ENCODE measurements at places on chromosomes 7 and 10.

DNA sequence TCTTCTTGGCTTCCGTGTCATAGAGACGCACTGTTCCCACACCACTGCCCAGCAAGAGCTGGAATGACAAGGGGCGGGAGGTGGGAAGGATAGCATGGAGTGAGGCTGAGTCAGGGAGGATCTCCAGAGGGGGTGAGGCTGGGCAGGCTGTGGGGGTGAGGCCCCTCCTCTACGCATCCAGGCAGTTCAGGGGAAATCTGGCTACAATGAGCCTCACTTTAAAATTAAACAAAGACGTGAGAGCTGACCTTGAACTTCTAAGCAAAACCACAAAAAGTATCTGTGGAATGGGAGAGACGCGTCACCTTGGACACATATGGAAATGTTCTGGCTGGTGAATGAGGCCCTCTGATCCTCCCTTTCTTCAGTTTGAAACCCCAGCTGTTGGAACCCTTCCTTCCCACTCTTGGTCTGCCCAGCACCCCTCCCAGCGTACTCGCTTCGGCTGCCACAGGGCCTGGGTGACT lies 17.7 kb downstream of the WDR91 start:
- no peak for DNase-seq

GRCh38 chr10:95536894-95537541 lies 24.2 kb downstream of the SORBS1 start:
- no peak for DNase-seq

- no peak for DNase-seq
These were observed 481.7 kb downstream of the PHTF2 start for GRCh38 chr7:78280276-78280675.

DNA sequence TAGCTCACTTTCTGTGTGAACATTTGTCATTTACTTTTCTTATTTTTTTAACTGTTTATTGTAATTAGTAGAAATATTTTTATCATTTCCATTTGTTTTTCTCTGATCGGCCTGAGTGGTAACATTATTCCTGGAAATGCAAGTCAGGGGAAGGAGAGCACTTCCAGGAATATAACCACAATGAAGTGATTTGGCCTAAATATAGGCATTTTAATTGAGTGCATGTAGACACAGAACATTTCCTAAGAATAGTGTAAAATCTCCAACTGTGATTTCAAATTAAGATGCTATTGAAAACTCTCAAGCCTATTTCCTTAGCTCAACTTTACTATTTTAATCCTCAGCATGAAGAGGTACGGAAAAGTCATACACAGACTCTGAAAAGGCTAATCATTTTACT lies 86.5 kb upstream of the SKAP2 start:
- no peak for DNase-seq

- no peak for DNase-seq
These were observed 478.6 kb downstream of the LRMDA start for GRCh38 chr10:75910032-75910431.

GRCh38 chr10:119333146-119333792 lies 125.9 kb downstream of the GRK5 start:
- DNase-seq: no peak

DNA sequence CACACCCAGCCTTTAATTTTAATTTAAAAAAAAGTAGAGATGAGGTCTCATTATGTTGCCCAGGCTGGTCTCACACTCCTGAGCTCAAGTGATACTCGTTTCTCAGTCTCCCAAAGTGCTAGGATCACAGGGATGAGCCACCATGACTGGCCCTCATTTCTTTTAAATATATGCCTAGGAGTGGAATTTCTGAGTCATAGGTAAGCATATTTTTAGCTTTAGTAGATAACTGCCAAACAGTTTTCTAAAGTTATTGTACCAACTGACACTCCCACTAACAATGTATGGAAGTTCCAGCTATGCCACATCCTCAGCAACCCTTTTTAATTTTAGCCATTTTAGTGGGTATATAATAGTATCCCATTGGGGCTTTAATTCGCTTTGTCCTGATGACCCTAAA lies 13.8 kb upstream of the PPIF start:
- no peak for DNase-seq

GRCh38 chr7:125462615-125463014 lies 533.0 kb upstream of the POT1 start:
- no peak for DNase-seq

DNA sequence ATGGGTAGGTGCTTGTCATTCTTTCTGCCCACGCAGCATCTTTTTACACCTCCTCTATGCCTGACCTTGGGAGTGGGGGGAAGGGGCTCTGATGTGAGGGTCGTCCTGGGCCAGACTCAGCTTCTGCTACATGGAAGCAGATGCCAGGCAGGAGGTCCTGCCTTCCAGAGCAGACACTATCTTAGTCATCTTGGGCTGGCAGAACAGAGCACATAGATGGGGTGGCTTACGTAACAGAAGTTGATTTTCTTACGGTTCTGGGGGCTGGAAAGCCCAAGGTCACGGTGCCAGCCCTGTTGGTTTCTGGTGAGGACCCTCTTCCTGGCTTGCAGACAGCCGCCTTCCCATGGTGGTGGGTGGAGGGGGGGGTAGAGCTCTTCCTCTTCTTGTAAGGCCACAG lies 159.0 kb downstream of the PRKAG2 start:
- no peak for DNase-seq

DNA sequence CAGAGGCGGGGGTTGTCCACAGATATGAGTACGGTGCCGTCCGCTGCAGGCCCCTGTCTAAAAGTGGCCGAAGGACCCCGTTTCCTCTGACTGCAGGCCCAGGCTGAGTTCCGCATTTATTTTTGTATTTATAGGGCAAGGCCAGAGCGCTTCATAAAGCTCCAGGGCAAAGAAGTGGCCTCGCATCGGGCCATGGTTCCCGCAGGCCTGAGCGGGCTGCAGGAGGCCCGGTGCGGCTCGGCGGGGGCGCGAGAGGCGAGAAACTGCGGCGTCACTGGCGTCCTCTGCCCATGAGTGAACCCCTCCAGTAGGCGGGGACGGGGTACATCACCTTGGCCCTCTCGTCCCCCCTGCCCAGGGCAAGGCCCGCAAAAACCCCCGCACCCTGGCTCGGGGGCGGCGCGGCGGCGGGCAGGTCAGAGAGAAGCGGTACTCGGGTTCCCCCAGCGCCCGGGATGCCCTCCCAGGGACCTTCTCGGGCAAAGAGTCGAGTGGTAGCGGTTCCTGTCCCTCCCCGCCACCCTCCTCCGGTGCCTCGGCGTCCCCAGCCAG lies 355.7 kb downstream of the DNAJB6 start:
- no peak for DNase-seq

DNA sequence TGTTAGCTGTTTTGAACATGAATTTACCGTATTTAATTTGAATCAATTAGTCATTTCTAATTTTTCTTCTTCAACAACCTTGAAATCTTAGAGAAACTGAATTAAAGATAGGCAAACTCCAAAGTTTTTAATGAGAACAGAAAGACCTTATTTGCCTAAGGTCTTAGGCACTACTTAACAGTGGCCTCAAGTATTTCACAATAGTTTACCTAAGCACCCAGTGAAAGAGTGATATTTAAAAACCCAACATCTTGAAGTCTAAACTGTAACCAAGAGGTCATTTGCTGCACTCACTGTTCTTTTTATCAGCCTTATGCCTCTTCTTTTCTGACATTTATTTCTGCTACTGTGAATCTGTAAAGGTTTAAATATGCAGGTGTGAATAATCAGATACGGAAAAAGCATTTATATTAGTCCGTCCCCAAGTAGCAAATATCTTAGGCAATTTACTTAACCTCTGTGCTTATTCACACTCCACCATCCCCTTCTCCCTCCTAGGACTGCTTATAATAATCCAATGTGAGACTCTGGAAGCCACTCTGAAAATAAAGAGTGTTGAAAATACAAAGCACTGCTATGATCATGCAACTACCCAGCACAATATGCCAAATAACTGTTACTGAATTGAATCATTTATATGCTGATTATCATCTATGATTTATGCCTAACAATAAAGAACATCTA lies 105.7 kb downstream of the ELAPOR2 start:
- no peak for DNase-seq

DNA sequence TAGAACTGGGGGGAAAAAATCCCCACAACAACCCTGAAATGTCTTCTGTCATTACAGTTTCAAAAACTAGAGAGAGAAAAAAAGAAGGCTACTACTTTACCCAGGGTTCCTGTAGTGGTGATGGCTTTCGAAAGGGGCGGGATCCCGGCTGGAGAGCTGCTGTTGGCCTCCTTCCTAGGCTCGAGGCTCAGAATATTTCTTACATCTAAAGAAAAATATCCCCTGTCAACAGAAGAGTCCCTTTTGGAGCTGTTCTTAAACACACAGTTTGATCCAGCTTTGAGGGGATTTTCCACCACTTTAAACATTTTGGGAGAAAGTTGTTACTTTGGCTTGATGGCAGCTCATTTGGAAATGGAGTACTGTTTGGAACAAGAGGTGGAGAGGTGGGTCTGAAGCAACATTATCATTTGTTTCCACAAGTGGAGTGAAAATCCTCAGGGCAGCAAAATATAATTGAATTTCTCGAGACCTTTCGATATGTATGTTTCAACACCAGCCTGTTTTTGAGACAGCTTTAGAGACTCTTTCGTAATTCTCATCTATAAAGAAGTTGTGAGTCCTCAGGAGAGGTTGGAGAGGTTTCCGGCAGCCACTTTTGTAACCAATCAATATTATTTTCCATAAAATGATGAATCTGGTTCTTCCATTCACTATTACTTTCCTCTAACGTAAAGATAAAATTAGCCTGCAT lies 5.1 kb downstream of the HOXA13 start:
- DNase-seq: no peak

DNA sequence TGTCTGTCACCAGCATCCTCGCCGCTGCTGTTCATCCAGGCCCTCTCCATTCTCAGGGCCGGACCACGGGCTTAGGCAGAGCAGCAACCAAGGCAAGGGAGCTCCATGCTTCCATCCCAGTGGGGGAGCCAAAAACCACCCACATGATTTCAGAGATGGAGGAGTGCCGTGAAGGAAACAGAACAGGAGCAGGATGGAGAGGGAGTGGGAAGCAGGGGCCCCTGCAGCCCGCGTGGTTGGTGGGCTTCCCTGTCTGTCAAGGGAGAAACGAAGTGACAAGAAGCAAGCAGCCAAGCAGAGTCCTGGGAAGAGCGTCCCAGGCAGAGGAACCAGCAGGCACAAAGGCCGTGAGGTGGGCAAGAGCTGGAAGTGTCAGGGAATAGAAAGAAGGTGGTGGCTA lies 95.7 kb downstream of the SLIT1 start:
- no peak for DNase-seq

DNA sequence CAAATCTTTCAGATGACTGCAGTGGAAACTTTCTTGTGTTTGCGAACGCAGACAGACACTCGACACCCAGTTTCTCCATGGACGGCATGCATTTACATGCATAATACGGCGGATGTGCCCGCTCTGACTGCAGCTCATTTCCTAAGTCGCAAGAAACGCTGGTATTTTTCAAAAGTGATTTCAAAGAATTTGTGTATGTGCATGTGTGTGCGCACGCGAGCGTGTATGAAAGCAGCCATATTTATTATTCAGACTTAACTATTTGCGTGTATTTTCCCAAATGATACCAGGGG lies 436.5 kb upstream of the MGMT start:
- DNase-seq: no peak

- DNase-seq: no peak
These were observed 558 bp downstream of the VOPP1 start for GRCh38 chr7:55571511-55572377.

- no peak for DNase-seq
These were observed 54.5 kb downstream of the GRB10 start for GRCh38 chr7:50728184-50728583.

DNA sequence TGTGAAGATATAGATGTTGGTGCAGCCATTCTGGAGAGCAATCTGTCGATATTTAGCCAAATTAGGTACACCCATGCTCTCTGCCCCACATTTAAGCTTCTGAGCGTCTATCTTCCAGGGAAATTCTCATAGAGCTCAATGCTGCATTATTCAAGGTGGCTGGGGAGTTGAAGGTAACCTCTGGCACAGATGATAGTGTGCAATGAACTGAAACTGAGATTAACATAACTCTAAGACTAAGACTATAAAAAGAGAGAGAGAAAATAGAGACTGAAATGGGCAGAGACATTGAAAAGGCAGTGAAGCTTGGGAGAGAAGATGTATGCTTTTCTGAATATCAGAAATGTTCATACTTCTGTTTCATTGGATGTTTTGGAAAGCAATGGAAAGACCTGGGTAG lies 1197.0 kb upstream of the AUTS2 start:
- DNase-seq: no peak

DNA sequence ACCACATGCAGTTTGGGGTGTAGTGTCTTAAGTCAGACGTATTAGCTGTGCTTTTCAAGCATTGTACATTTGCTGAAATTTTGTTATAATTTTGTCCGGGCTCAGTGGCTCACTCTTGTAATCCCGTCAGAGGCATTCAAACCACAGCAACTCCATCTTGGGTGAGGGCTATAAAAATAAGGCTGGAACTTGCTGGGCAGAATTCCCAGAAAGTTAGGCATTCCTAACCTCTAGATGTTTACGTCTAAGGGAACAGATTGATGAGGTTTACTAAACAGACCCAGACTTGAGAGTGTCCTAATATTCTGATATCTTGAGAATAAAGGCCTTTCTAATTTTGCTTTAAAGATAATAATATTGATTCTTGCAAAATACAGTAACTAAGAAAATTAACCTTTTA lies 957.8 kb downstream of the NXPH1 start:
- DNase-seq: no peak

DNA sequence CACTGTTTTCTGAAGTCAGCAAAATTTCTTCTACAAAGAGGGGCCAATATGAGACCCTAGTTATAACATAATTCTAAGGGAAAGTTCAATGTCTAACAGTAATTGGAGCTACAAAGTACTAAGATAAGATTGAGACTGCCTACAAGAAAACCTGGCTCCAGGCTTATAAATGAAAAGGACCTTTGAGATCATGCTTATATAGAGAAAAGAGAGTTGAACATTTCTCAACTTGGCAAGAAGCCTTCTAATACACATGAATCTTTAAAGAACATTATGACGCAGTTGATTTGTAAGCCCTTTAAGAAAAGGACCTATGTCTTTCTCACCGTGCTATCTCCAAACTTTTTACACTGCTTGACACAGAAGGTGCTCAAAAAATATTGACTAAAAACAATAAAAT lies 87.9 kb downstream of the TPK1 start:
- DNase-seq: no peak

DNA sequence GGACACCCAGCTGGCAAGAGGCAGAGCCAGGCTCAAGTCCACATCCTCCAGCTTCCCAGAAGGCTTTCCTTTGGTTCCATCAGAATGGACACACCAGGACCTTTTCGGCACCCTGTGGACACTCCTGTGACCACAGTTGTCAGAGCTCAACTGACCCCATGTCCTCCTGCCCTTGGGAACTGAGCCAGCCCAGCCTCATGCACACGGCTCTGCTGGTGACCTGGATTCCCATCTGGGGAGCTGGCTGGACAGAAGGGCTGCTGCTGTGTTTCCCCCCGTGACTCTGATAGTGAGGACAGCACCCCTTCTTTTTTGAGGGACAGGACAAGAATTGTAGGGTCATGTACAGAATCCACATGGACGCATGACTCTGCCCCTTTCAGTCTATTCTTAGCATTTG lies 289.2 kb downstream of the WDR37 start:
- DNase-seq: no peak

- DNase-seq: no peak
These were observed 62.1 kb upstream of the LYZL2 start for GRCh38 chr10:30691639-30692015.
